Kidney epithelial cell (primary cell): ENCODE measurements at places on chromosomes 3 and 15. TPM values are rescaled to one million over a fixed set of nuclear protein-coding genes. Genes with fewer than 3 reads are reported as not detected.

- DNase-seq: no peak
These were observed 132.2 kb downstream of the GREM1 start for GRCh38 chr15:32849769-32850668.

DNA sequence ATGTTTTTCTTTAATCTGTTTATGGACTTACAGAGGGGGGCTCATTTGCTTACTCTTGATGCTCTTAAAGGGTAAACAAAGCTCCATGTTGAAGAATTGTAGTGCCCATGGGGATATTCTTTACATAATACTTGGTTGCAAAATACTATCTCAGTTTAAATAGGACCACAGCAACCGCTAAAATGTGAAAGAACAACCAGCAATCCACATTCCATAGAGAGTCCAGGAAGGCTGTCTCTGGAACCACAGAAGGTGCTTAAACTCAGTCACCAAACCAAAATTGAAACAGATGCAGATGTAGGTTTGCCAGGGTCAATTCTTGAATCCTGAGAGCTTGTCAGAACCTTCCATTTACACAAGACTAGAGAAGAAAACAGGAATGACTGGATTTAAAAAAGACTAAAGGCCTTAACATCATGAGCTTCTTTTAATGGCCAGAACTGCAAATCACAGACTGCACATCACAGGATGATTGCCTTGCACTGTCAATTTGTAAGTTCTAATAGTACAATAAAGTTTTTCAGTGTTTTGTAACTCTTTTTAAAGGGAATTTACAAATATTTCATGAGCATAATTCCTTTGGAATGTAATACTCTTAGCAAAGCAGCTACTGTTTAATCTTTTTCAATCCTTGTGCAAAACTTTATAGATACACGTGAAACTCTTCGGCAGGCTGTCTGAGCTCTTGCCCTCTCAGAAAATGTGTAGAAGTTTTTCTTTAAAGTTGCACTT lies 661.6 kb downstream of the SI start:
- no peak for DNase-seq

GRCh38 chr3:63386568-63386967 lies 108.5 kb downstream of the SYNPR start:
- DNase-seq: no peak

GRCh38 chr3:71083726-71084131 lies 499.8 kb downstream of the FOXP1 start:
- DNase-seq: no peak

GRCh38 chr3:152554980-152555379 lies 280.0 kb upstream of the P2RY1 start:
- DNase-seq: no peak

- no peak for DNase-seq
These were observed 34.7 kb downstream of the RPL22L1 start for GRCh38 chr3:170835336-170835735.

The TBC1D2B gene
- total RNA-seq: 29.0 and 30.9 TPM in 2 replicates

The COL8A1 gene
- 24.4 TPM in 2 replicates for total RNA-seq
